ENCODE measurements at places on chromosomes 2 and 18. TPM values are rescaled to one million over a fixed set of nuclear protein-coding genes. Genes with fewer than 3 reads are reported as not detected.

Gene UGT1A8
- total RNA-seq: not detected

Gene LRRTM1
- not detected for total RNA-seq

Gene TUBB8B
- not detected for total RNA-seq

Gene IL18R1
- 22.8 TPM for total RNA-seq

GRCh38 chr2:120748310-120748709 lies 12.6 kb downstream of the GLI2 start:
- H3K27ac ChIP-seq: no peak overlapping the region
- no peak overlapping the region for H3K4me3 ChIP-seq
- DNase-seq: peak; percentile 9
- H3K27me3 ChIP-seq: peaks cover 28% of the 10 kb centered on the region

- no peak overlapping the region for H3K4me3 ChIP-seq
- no peaks in the 10 kb centered on the region for H3K36me3 ChIP-seq
- no peak for DNase-seq
- peaks cover 14% of the 10 kb centered on the region for H3K4me1 ChIP-seq
- H3K27ac ChIP-seq: no peak overlapping the region
Observed at GRCh38 chr2:28643911-28644334, 107.7 kb upstream of the PPP1CB start.

DNA sequence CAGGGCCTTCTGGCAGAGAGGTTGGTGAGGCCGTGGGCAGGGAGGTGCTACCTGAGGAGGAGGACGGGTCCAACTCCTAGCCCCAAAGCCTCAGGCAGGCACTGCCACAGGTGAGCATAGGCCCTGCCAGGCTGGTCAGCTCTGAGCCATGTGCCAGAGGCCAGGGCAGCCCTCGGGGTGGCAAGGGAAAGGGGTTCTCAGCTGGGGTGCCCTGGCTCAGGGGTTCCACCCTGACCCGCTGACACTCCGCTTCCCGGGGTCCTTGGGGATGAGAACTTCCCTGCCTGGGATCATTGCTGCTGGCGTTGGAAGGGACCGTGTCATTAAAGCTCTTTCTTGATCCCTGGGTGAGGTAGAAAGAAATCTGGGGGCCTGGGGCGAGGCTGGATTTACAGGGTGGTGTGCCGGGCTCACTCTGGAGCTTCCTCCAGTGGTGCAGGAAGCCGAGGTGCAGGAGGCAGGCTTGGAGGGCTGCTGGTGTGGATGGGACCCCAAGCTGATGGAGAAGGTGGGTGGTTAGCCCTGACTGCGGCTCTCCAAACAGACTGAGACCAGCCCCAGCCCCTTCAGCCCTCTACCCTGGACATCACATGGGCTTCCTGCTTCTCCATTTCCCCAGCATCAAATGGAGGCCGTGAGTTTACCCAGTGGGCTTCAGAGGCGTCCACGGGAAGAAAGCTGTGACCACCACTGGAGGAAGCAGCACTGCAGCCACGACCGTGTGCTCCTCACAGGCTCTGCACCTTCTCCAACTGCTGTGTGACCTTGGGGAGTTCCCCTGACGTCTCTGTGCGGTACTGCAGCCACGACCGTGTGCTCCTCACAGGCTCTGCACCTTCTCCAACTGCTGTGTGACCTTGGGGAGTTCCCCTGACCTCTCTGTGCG lies 295.2 kb downstream of the NDUFA10 start:
- no peak overlapping the region for H3K27ac ChIP-seq
- H3K36me3 ChIP-seq: no peaks in the 10 kb centered on the region
- H3K4me1 ChIP-seq: peaks cover 5% of the 10 kb centered on the region
- no peak overlapping the region for H3K4me3 ChIP-seq

GRCh38 chr2:69902213-69902922 lies 8.6 kb downstream of the SNRNP27 start:
- H3K27me3 ChIP-seq: no peaks in the 10 kb centered on the region
- peaks cover 75% of the 10 kb centered on the region for H3K36me3 ChIP-seq
- H3K4me1 ChIP-seq: peaks cover 56% of the 10 kb centered on the region
- H3K4me3 ChIP-seq: peak overlapping the region; percentile 79
- peak overlapping the region; percentile 91 for H3K27ac ChIP-seq

GRCh38 chr2:120641366-120641771 lies 94.3 kb upstream of the GLI2 start:
- H3K36me3 ChIP-seq: no peaks in the 10 kb centered on the region
- no peak overlapping the region for H3K27ac ChIP-seq
- H3K27me3 ChIP-seq: peaks cover 2% of the 10 kb centered on the region
- H3K4me3 ChIP-seq: no peak overlapping the region
- no peaks in the 10 kb centered on the region for H3K4me1 ChIP-seq
- DNase-seq: no peak

GRCh38 chr2:3338340-3338739 lies 39.3 kb downstream of the EIPR1 start:
- no peak overlapping the region for H3K4me3 ChIP-seq
- H3K27ac ChIP-seq: no peak overlapping the region
- peaks cover 34% of the 10 kb centered on the region for H3K36me3 ChIP-seq
- no peaks in the 10 kb centered on the region for H3K4me1 ChIP-seq

- H3K4me3 ChIP-seq: no peak overlapping the region
- no peak for DNase-seq
- H3K36me3 ChIP-seq: peaks cover 92% of the 10 kb centered on the region
- H3K27me3 ChIP-seq: no peaks in the 10 kb centered on the region
- no peak overlapping the region for H3K27ac ChIP-seq
Observed at GRCh38 chr2:161177969-161178368, 17.7 kb downstream of the TANK start.

GRCh38 chr2:176184749-176185148 lies 3.7 kb upstream of the HOXD1 start:
- H3K4me1 ChIP-seq: peaks cover 12% of the 10 kb centered on the region
- H3K27me3 ChIP-seq: peaks cover 53% of the 10 kb centered on the region
- H3K36me3 ChIP-seq: peaks cover 4% of the 10 kb centered on the region
- H3K27ac ChIP-seq: no peak overlapping the region
- no peak for DNase-seq
- H3K4me3 ChIP-seq: no peak overlapping the region

- no peaks in the 10 kb centered on the region for H3K27me3 ChIP-seq
- no peaks in the 10 kb centered on the region for H3K36me3 ChIP-seq
- H3K27ac ChIP-seq: no peak overlapping the region
- H3K4me1 ChIP-seq: no peaks in the 10 kb centered on the region
Observed at GRCh38 chr2:180494286-180494685, 486.1 kb upstream of the UBE2E3 start.

GRCh38 chr2:4693266-4693665 lies 989.9 kb downstream of the DCDC2C start:
- no peak overlapping the region for H3K4me3 ChIP-seq
- H3K4me1 ChIP-seq: no peaks in the 10 kb centered on the region
- H3K27me3 ChIP-seq: no peaks in the 10 kb centered on the region
- H3K36me3 ChIP-seq: no peaks in the 10 kb centered on the region
- no peak for DNase-seq
- no peak overlapping the region for H3K27ac ChIP-seq

DNA sequence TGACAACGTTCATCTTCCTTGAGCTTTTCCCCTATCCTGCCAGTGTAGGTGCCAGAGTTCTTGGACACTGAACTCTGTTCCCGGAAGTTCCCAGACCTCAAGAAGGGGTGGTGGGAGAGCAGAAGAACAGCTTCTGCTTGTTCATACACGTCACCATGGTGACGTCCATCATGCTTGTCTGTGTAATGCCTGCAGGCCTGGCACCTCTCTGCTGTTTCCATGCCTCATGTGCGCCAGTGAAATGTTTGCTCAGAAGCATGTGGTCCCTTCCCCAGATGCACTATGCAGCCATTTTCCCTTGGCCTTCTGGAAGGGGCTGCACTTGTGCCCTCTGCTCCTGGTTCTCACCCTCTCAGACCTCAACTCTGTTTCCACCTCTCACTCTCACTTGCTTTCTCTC lies 210.8 kb upstream of the NABP1 start:
- H3K4me3 ChIP-seq: no peak overlapping the region
- no peak for DNase-seq
- peaks cover 2% of the 10 kb centered on the region for H3K27me3 ChIP-seq
- H3K36me3 ChIP-seq: no peaks in the 10 kb centered on the region
- H3K4me1 ChIP-seq: no peaks in the 10 kb centered on the region

GRCh38 chr2:125857971-125858794 lies 797.8 kb upstream of the GYPC start:
- no peaks in the 10 kb centered on the region for H3K4me1 ChIP-seq
- H3K27me3 ChIP-seq: no peaks in the 10 kb centered on the region

DNA sequence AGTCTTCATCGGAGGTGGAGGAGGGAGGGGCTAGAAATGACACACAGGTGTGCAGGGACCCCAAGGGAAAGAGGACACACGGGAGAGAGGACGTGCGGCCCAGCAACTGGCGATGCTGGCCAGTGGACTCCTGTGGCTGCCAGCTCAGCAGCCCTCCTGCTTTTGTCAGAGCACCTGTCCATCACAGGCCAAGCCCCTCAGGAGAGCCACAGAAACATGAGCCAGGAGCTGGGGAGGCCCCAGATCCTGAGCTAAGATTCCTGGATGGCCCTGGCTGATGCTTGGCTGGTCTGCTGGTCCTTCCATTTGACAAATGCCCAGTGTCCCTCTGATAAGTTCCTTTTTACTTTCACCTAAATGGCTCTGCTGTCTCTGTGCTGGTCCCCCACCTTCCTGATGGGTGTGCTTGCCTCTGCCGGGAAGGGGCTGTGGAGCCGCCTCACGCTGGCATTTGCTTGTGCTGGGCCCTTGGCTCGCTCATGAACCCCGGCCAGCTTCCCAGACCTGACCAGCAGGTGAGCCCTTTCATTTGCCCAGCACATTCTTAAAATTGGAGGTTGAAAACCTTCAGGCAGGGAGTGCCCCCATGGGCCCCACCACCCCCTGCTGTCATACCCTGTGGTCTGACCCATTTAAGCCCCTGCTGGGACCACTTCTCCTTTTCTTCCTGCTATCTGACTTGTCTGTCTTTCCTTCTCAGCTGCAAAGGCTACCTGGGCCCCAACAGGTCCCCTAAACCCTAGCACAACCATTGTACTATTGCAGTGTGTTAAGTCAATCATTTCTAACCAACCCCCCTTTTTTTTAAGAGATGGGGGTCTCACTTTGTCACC lies 37.3 kb downstream of the CYP27C1 start:
- peaks cover 3% of the 10 kb centered on the region for H3K36me3 ChIP-seq
- no peak overlapping the region for H3K27ac ChIP-seq
- peaks cover 5% of the 10 kb centered on the region for H3K4me1 ChIP-seq
- no peak for DNase-seq

- H3K36me3 ChIP-seq: no peaks in the 10 kb centered on the region
- no peak for DNase-seq
Observed at GRCh38 chr2:130289780-130290179, 52.9 kb upstream of the IMP4 start.

DNA sequence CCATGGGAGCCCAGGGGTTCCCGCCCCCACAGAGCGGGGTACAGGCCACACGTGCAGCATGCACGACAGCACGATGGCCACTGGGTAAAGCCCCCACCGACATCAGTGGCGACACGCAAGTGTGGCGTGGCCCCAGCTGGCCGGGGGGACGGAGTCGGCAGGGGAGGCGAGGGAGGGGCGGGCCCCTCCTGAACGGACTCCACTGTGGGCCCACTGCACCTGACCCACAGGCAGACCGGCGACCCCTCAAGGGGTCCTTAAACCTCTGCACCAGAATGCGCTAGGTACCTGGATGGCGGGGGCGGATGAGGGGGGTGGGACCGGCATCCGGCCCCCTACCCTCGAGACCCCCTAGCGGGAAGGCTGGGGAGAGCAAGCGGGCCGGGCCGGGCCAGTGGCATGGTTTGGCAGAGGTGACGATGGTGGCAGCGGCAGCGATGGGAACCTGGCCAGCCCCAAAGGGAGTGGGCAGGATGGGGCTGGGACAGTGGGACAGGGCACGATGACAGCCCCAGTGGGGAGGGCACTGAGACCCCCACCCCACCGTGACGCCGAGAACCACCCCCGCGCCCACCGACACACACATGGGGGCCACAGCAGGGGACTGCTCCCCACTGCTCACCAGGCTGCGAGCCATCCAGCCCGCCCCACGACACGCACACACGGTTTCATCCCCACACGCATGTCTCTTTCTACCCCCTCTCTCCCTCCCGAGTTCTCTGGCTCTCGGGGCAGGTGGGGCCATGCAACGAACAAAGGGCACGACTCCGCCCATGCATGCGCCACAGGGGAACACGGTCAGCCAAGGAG lies 91.9 kb upstream of the ANKRD30BL start:
- H3K27me3 ChIP-seq: peaks cover 5% of the 10 kb centered on the region
- no peaks in the 10 kb centered on the region for H3K4me1 ChIP-seq
- no peak overlapping the region for H3K4me3 ChIP-seq

DNA sequence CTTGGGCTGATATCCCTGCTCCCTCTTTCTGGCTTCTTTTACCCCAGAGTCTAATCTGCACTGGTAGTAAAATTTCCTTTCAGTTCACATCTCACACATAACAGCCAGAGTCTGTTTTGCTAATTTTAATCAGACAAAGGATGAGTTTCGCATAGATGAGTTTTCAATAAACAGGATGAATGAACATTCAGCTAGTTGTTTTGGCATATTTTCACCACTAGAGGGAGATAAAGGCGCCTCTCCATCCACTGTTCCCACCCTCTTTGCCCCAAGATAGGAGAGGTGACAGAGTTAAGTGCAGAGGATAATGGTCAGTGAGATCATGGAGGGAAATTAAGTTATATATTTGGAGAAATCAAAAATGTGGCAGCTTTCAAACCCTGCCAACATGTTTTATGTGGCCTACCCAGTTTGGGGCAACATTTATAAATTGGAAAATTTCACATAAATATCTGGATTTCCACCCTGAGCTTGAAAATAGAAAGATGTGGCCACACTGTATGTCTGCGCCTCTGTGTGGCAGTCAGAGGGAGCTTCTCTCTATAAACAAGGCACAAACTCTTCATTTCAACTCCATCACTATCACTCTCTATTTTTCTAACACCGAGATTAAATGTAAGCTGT lies 48.5 kb upstream of the DTNA start:
- H3K36me3 ChIP-seq: no peaks in the 10 kb centered on the region
- no peaks in the 10 kb centered on the region for H3K4me1 ChIP-seq
- no peak for DNase-seq
- H3K27me3 ChIP-seq: peaks cover 6% of the 10 kb centered on the region

DNA sequence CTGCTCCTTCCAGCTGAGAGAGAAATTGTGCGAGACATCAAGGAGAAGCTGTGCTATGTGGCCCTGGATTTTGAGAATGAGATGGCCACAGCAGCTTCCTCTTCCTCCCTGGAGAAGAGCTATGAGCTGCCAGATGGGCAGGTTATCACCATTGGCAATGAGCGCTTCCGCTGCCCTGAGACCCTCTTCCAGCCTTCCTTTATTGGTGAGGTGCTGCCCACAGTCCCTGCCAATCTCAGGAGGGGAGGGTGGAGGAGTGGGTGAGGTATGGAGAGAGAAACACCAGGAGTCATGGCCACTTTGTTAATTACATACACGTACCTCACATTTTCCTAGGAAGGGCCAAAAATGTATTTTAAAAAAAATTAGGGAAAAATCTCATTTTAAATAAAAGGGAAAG lies 12.0 kb upstream of the DGUOK start:
- no peak overlapping the region for H3K27ac ChIP-seq
- H3K4me1 ChIP-seq: no peaks in the 10 kb centered on the region
- DNase-seq: no peak
- H3K4me3 ChIP-seq: no peak overlapping the region

DNA sequence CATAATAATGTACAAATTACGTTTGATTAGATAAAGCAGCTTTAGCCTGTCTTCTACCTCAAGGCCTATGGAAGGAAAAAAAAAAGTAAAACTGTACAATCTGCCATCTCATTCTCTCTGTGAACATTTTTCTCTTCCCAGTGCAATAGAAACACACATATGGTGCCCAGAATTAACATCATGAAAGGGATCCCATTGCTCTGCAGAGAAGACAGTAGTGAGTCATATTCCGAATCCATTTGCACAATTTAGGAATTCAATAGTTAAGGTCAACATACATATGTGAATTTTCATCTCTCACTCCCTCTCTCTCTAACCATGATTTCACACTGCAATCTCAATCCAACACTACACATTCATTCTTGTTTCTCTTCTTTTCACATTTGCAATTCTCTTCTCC lies 640.9 kb upstream of the SOX11 start:
- no peak overlapping the region for H3K27ac ChIP-seq
- H3K36me3 ChIP-seq: no peaks in the 10 kb centered on the region
- no peak for DNase-seq
- no peaks in the 10 kb centered on the region for H3K4me1 ChIP-seq
